Nucleus accumbens (tissue), 56 donors: ENCODE measurements at places on chromosomes 2 and 18.

DNA sequence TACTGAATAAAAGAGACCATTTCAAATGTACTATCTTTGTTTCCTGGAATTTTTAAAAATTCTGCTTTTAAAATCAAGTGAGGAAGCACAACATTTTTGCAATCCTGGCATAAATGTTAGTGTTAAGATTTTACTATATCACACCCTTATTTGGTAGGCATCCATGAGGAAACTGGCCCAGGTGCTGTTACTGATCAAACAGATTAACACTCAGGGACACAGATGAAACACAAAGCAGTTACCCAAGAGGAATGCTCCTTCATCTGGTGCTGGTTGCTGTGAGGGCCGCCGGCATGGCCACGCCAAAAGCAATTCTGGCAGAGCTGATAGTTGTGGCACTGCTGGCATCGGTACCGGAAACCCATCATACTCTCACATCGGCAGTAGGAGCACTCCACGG is 96.8 kb downstream of the DTNB start:
- no peak for DNase-seq

GRCh38 chr2:201358684-201359083 is 1.5 kb upstream of the FLACC1 start:
- DNase-seq = no peak

GRCh38 chr2:32262105-32262504 is 2.6 kb downstream of the NLRC4 start:
- DNase-seq = no peak

DNA sequence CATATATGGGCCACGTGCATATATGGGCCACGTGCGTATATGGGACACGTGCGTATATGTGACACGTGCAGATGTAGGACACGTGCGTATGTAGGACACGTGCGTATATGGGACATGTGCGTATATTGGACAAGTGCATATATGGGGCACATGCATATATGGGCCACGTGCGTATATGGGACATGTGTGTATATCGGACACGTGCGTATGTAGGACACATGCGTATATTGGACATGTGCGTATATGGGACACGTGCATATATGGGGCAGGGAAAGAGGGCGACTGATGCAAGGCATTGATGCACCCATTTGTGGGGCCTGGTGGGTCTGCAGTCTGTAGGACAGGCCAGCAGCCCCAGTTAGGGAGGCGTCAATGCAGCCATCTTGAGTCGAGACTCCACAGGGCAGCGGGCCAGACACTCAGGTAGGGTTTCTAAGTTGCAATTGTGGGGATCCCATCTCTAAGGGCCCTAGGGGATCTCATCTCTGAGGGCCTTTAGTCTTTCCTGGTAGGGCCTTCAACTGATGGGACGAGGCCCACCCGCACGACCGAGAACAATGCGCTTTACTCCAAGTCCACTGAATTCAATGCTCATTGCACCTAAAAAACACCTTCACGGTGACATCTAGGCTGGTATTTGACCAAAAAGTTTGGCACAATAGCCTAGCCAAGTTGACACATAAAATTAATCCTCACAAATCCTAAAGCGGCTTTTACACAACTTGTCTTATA is 92.3 kb upstream of the ZNF516 start:
- DNase-seq = no peak

DNA sequence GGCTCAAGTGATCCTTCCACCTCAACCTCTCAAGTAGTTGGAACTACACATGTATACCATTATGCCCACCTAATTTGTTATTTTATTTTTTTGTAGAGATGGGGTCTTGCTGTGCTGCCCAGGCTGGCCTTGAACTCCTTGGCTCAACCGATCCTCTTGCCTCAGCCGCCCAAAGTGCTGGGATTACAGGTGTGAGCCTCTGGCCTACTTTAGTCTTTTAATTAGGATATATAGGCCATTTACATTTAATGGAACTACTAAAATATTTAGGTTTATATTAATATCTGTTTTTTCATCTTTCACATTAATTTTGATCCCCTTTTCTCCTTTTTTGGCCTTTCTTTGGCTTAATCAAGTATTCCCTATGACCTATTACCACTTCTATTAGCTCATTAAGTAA is 95.7 kb upstream of the OSR1 start:
- DNase-seq = no peak

DNA sequence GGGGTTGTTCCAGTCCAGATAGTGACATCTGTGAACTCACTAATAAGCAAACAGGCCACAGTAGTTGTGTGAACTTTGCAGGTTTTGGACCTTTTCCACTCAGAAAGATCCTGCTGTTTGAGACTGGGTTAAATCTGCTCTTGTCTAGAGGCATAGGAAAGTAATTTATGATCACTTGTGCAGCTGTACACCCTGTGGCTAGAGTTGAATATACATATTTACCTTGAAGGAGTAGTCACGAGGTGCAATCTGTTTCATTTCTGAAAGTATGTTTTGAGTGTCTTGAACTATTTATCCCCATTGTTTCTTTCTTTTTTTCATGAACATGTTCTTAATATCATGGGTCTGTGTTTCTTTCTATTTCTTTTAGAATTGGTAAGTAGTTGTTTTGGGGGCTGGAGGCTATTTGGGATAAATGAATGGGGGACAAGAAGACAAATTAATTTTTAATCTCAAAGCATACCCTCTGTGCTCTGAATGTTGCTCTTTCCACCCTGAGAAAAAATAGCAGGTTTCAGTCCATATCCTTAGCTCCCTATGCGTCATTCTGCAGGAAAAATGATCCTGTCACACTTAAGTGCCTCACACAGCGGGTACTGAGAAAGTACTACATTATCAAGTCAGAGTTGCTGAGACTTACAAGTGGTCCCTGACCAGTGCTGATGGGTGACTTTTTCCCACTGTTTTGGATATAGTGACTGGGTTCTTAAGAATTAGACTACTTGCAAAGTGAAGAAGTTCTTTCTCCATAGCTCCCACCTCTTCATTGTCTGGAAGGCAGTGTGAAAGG is 28.2 kb downstream of the DCC start:
- DNase-seq = no peak

- DNase-seq = no peak
These were observed 48.1 kb upstream of the TBC1D8 start for GRCh38 chr2:101199251-101199791.

DNA sequence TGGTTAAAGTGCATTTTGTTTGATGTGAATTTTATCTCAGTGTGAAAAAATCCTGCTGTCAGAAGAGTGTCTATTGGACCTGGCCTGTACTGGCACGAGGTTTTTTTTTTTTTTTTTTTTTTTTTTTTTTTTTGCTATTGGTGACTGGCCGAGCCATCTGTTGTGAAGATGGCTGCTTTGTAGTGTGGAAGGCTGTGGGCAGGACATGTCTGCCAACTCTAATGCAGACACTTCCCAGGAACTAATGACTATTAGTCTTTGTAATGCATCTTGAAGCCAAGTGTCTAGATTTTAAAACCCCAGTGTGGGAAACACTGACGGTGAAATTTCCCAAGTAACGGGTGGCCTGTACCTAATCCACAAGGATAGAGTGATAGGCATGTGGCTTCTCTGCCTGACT is 34.3 kb downstream of the ZAP70 start:
- DNase-seq = no peak

- DNase-seq = no peak
These were observed 52.8 kb downstream of the INPP5D start for GRCh38 chr2:233112776-233113452.
